ENCODE measurements at places on chromosomes 7 and 10.

GRCh38 chr7:137577184-137577583 lies 233.7 kb upstream of the PTN start:
- no peak for DNase-seq

- peak; percentile 73 for DNase-seq
Measured at GRCh38 chr7:158317238-158318205, 270.1 kb downstream of the PTPRN2 start.

DNA sequence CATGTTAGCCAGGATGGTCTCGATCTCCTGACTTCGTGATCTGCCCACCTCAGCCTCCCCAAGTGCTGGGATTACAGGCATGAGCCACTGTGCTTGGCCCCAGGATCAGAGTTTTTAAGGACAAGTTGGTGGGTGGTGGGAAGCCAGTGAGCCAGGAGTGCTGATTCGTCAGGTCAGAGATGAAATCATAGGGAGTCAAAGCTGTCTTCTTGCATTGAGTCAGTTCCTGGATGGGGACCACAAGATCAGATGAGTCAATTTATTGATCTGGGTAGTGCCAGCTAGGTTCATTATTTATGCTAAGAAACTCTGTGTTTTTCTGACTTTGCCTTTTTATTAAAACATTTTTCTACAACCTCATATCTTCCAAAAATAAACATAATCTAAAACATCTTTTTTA lies 423.8 kb downstream of the ARL4A start:
- no peak for DNase-seq

DNA sequence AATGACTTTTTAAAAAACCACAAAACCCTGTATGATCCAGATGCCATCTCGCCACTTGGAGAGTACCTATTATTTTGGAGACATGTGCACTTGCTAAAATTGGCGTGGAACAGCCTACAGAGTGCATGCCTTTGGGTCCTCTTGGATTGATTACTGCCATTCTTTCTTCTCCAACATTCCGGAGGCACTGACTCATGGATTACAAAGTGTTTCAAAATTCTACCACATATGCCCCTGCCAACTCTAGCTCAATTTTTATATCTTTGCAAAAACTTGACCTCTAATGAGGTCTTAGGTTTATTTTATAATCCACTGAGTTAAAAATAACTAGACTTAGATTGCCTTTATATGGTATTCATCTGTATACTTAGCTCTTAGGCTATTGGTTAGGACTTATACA lies 55.8 kb upstream of the KIF5B start:
- DNase-seq = no peak

GRCh38 chr10:50216894-50217293 lies 34.4 kb downstream of the ASAH2 start:
- DNase-seq = no peak

- DNase-seq = no peak
Measured at GRCh38 chr7:52586704-52587103, 448.7 kb upstream of the POM121L12 start.

DNA sequence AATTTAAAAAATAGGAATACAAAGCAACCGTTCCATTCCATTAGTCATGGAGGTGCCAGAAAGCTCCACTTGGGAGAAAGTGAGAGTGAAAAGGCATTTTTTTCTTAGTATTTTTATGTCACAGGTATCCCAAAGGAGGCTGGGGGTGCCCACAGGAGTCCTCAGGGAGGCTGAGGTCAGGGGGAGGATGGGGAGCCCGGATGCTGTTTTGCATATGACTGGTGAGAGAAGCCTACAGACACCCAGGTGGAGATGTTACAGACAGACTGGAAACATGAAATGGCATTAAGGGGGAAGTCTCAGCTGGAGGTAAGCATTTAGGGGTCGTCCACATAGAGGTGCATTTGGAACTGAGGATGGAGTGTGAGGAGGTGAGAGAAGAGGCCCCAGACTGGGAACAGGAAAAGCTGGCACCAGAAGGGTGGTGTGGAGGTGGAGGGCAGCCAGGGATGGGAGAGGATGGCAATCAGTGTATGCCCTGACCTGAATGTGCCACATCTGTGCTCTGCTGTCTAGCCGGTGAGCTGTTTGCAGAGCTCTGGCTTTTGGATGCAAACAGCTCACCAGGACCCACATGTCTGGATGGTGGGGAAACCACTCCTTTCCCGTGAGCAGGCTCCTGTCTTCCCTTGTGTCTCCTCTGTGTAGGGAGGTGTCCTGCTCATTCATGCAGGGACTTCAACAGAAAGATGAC lies 101.1 kb downstream of the RAMP3 start:
- DNase-seq = no peak

All from NCI-H1436 treated with DMSO at 0.1 percent for 48 hours (cell line).